Bladder microvascular endothelial cell (primary cell): ENCODE measurements at places on chromosomes 4 and X. TPM values are rescaled to one million over a fixed set of nuclear protein-coding genes. Genes with fewer than 3 reads are reported as not detected.

Gene SLC25A43
- total RNA-seq: 7.3 and 14.2 TPM in 2 replicates

Gene PSAPL1
- not detected in 2 replicates for total RNA-seq

Gene GAGE12H
- not detected in 2 replicates for total RNA-seq

Gene FAM236A
- not detected in 2 replicates for total RNA-seq

Gene PRSS12
- 8.4 and 15.2 TPM in 2 replicates for total RNA-seq

Gene CD40LG
- total RNA-seq: not detected in 2 replicates

Gene CYP2U1
- 3.4 and 7.4 TPM in 2 replicates for total RNA-seq

Gene GYPB
- total RNA-seq: not detected in 2 replicates

Gene NAP1L3
- total RNA-seq: 0.16 and 0.50 TPM in 2 replicates

Gene ATP2B3
- under 0.01 TPM in 1 of 2 replicates, not detected in the other for total RNA-seq

Gene ADH1A
- total RNA-seq: not detected in 2 replicates

Gene NAAA
- total RNA-seq: 18.0 and 20.1 TPM in 2 replicates

Gene IL3RA
- total RNA-seq: 47.8 and 78.2 TPM in 2 replicates

Gene FDCSP
- total RNA-seq: not detected in 2 replicates

Gene PPARGC1A
- total RNA-seq: 1.0 TPM in 1 of 2 replicates, not detected in the other

Gene ADGRL3
- under 0.01 and 4.5 TPM in 2 replicates for total RNA-seq

Gene NRK
- 0.57 TPM in 1 of 2 replicates, not detected in the other for total RNA-seq

Gene TAF7L
- 0.13 and 0.32 TPM in 2 replicates for total RNA-seq

Gene MID2
- 41.8 and 138 TPM in 2 replicates for total RNA-seq

Gene TBC1D9
- total RNA-seq: 38.0 and 134 TPM in 2 replicates

Gene LUZP4
- not detected in 2 replicates for total RNA-seq

Gene ANXA3
- 168 and 189 TPM in 2 replicates for total RNA-seq

Gene ABCG2
- 2.6 and 14.9 TPM in 2 replicates for total RNA-seq

Gene SPACA5
- not detected in 2 replicates for total RNA-seq

Gene PHOX2B
- not detected in 2 replicates for total RNA-seq

Gene RASSF6
- not detected in 2 replicates for total RNA-seq

Gene GPR82
- total RNA-seq: not detected in 2 replicates

Gene ARHGAP6
- under 0.01 and 0.06 TPM in 2 replicates for total RNA-seq

Gene UCP1
- total RNA-seq: not detected in 2 replicates

Gene PITX2
- total RNA-seq: 0.16 TPM in 1 of 2 replicates, not detected in the other

Gene ETDA
- not detected in 2 replicates for total RNA-seq

Gene PCYT1B
- total RNA-seq: not detected in 2 replicates

Gene PRRG3
- not detected in 2 replicates for total RNA-seq

Gene GRIA2
- not detected in 2 replicates for total RNA-seq

Gene SPANXA2
- not detected in 2 replicates for total RNA-seq

Gene CYTL1
- total RNA-seq: 29.2 and 170 TPM in 2 replicates

Gene TLR10
- total RNA-seq: not detected in 2 replicates

Gene KIT
- total RNA-seq: 7.4 and 35.4 TPM in 2 replicates

Gene CT55
- not detected in 2 replicates for total RNA-seq

Gene MID1IP1
- 11.3 and 28.8 TPM in 2 replicates for total RNA-seq

Gene MAGEA2B
- total RNA-seq: not detected in 2 replicates

Gene F8A3
- 0.76 and 1.1 TPM in 2 replicates for total RNA-seq
